D721Med (cell line): ENCODE measurements at places on chromosomes 2 and 18.

DNA sequence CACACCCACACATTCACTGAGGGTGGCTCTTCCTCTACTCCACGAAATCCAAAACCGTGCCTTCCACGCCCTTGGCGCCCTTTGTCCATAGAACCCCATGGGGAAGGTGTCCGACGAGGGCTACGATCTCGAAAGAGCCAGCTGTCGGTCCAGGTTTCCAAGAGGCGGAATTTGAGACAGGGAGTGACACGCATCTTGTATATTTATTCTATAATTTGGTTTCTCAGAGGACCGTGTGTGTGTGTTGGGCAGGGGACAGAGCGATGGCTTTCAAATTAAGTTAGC lies 726 bp downstream of the C2orf69 start:
- DNase-seq = no peak

- DNase-seq = no peak
Observed at GRCh38 chr2:26356111-26356510, 9.5 kb upstream of the ADGRF3 start.

DNA sequence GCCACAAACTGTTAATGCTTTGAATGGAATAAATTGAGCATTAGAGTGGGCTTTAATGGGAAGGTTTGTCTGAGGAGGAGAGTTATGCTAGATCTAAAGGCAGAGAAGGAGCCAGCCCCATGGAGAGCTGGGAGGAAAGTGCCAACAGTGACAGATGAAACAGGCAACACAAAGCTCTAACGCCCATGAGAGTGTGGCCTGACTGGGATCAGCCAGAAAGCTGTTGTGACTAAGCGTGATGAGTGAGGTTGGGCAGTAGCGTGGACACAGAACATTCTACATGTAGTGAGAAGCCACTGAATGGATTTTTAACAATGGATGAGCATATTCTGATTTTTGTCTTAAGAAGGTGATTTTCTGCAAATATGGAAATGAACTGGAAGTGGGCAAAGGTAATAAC lies 185.3 kb upstream of the SIX2 start:
- DNase-seq = no peak

GRCh38 chr2:25879133-25879730 lies 945 bp upstream of the ASXL2 start:
- DNase-seq = no peak

DNA sequence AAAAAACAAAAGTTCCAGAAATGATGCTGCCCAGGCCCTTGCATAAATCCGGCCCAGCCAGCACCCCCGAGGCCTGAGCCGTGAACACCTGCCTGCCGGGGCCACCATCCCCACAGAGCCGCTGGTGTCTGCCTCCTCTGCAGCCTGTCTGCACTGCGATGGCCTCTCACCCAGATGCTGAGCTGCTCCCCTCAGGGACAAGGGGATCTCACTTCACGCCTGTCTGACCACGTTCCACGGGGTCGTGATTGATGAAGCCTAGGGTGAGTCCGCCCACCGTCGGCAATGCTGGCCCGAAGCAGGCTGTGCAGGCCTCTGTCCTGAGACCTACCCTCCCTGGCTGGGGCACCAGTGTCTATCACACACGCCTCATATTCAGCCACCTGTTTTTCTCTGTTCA lies 444.2 kb downstream of the EIPR1 start:
- no peak for DNase-seq

DNA sequence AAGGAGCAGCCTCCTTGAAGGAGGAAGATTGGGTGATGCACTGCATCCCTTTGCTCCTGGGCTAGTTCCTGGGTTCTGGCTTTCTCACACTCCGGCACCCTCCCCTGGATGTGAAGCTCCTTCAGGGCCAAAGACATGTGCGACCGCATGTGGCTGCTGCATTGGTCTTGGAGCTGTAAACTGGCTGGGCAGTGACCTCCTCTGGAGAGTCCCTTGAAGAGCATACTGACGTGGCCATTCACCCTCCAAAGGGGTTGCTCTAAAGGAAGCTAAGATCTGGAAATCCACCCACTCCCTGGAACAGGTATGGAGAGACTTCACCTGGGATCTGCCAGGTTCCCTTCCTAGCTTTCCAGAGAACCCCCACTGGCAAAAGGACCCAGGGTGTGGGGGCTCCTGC lies 62.1 kb downstream of the TMEM17 start:
- DNase-seq = no peak

- DNase-seq = no peak
Observed at GRCh38 chr2:151946250-151946884, 118.1 kb upstream of the ARL5A start.

GRCh38 chr2:177894546-177894945 lies 178.0 kb downstream of the PDE11A start:
- no peak for DNase-seq

DNA sequence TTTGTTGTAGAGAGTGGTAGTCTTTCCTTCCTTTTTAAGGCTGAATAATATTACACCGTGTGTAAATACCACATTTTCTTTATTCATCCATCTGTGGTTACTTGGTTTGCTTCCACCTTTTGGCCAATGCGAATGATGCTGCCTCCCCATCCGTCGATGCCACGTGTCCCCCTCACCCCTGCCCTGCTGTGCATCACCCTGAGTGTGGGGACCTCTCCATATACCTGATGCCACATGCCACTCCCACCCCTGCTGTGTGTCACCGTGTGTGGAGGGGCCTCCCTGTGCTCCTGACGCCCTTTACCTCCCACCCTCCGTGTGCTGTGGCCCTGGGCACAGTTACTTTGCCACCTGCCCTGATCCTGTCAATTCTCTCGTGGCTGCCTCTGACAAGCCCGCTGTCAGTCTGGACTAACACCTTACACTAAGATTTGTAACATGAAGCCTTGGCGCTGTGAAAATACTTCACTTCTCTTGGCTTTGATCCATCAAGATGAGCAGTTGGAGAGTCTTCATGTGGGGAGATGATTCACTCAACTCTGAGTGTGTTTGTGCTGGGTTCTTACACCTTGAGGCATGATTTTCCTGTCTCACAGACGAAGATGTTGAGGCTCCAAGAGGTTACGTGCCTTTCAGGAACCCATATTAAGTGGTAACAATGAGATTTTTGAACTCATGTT lies 234.0 kb downstream of the ZNF407 start:
- no peak for DNase-seq

DNA sequence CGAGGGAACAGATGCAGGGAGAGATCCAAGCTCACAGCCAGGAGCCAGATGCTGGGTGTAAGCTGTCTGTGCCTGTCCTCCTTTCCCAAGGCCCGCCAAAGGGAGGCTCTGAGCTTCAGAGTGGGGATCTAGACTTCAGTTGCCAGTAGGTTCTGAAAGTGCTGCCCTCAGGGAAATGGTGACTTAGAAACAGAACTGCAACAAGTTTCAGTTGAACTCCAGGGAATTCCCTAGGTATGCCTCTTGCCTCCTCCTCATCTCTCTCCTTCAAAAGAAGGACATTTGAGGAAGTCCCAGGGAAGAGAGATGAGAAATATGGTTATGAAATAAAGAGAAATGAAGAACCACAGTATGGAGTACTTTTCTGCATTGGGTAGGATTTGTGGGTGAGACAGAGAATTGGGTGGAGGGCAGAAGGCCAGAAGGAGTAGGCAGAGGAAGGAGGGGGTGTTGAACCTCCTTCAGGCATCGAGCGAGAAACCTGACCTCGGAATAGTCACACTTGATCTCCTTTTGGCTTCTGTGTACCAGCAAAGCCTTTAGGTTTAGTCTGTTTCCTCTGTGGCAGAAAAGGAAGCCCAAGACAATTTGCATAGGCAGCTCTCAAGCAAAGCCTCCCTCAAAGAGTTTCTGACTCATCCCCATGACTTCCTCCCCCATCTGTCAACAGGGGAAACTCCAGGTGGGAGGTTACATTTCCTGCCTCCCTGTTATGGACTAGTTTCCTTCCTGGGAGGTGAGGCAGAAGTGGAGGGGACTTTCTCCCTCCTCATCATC lies 45.7 kb downstream of the QPCT start:
- no peak for DNase-seq

GRCh38 chr2:127707890-127708648 lies 6.8 kb downstream of the SFT2D3 start:
- DNase-seq = no peak

DNA sequence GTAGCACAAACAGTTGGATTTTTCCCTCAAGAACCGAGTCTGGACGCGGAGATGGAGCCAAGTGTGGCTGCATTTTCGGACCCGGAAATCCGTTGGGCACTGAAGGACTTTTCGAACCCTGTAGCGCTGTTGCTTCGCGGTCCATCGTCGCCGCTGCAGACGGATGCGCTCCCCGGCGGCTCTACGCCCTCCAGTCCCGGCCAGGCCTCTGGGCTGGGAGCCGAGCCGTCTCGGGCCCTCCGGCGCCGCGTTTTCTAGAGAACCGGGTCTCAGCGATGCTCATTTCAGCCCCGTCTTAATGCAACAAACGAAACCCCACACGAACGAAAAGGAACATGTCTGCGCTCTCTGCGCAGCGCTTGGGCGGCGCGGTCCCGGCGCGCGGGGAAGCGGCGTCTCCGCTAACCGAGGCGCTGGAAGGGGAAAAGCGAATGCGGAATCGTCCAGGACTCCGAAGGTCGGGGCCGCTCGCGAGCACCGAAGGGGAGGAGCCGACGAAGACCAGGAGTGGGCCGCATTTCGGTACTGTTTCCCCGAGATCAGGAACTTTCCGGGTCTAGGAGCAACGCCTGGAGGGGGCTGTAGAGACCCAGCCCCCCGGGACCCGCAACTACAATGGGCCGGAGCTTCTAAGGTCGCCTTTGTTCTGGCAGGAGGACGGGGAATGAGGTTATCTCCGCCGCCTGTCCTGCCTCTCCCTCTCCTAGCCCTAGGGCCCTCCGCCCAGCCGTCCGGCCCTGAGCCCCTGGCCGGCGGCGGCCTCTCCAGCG lies 3.2 kb downstream of the EMX1 start:
- DNase-seq = no peak

- no peak for DNase-seq
Observed at GRCh38 chr2:236570081-236570868, 650 bp downstream of the ACKR3 start.

- no peak for DNase-seq
Observed at GRCh38 chr2:128513116-128513960, 194.7 kb upstream of the HS6ST1 start.

DNA sequence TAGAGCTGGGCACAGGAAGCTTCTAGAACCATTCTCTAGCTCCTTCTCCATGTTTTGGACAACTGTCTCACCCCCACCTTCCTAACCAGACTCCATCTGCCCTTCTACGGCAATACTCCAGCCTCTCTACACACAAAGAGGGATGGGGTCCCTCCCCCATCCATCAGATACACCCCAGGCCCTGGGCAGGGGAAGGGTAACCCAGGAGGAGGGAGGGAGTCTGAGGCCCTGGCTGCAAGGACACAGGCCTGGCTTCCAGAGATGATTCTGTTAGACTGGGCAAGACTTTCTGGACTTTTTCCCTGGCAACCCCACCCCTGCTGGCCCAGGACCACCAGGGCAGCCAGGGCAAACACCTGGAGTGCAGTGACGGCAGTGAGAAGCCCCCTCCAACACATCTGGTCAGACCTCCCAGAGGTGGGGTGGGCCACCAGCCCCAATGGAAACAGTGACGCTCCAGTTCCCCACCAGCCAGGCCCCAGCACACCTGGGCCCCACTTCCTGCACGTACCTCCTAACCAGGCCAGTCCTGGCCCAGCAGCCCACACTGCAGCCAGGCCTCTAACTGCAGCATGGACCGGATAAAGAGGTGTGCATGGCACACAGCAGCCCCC lies 6.5 kb downstream of the CYP26B1 start:
- peak; percentile 20 for DNase-seq

DNA sequence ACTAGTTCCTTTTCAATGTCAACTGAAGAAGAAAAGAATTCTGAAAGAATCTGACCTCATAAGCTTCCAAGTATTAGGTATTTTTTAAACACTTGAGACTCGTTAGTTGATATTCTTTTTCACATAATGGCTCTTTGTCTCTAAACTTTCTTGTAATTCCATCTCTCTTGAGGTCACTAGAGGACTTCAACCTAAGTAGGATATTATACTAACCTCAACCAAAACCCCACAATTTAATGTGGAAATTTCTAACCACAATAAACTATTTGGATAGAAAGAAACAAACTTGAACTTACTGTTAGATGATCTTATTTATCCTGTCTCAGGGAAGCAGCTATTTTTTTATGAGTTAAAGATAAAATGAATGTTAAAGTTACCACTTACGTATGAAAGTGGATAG lies 206.9 kb upstream of the FSIP2 start:
- no peak for DNase-seq

DNA sequence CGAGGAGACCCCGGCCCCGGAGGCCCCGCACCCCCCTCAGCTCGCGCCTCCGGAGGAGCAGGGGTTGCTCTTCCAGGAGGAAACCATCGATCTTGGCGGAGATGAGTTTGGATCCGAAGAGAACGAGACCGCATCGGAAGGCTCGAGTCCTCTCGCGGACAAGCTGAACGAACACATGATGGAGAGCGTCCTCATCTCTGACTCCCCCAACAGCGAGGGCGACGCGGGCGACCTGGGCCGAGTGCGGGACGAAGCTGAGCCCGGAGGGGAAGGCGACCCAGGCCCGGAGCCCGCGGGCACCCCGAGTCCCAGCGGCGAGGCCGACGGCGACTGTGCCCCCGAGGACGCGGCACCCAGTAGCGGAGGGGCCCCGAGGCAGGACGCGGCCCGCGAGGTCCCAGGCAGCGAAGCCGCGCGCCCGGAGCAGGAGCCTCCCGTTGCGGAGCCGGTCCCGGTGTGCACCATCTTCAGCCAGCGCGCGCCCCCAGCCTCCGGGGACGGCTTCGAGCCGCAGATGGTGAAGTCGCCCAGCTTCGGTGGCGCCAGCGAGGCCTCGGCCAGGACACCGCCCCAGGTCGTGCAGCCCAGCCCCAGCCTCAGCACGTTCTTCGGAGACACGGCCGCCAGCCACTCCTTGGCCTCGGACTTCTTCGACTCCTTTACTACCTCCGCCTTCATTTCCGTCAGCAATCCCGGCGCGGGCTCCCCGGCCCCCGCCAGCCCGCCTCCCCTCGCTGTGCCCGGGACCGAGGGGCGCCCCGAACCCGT lies 8.3 kb downstream of the TRAPPC12 start:
- no peak for DNase-seq

DNA sequence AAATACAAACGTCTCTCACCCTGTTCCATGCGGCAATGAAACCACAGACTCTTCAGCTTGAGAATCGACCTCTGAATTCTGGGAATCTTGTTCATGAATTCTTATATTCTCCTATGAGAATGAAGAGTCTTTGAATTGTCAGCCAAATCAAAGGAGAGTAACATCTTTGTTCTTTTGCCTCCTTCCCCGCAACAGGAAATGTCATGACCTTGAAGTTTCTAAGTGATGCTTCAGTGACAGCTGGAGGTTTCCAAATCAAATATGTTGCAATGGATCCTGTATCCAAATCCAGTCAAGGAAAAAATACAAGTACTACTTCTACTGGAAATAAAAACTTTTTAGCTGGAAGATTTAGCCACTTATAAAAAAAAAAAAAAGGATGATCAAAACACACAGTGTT lies 21.8 kb downstream of the TNFAIP6 start:
- DNase-seq = no peak

- no peak for DNase-seq
Observed at GRCh38 chr2:8533923-8534322, 147.9 kb upstream of the ID2 start.

DNA sequence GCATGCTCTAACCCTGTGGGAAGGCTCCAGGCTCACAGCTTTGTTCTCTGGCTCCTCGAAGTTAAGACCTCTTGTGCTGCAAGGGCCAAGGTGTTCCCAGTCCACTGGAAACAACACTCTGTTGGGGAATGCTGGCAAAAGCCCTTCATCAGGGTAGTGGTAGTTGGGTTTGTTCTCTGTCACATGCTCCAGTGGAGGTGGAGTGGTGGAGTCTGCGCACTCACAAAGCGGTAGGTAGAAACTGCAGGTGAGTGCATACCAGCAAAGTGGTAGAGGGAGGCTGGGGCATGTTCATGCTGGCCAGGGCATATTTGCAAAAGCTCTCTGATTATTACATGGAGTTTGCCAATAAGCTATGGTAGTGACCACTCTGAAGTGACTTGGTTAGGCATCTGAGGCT lies 410.5 kb downstream of the CDH19 start:
- no peak for DNase-seq
